CD8-positive, alpha-beta memory T cell (primary cell): ENCODE measurements at places on chromosomes 5 and 9. TPM values are rescaled to one million over a fixed set of nuclear protein-coding genes. Genes with fewer than 3 reads are reported as not detected.

Gene CATSPER3
- 0.29 TPM for total RNA-seq

Gene YTHDC2
- total RNA-seq: 28.3 TPM

Gene OGN
- total RNA-seq: not detected

DNA sequence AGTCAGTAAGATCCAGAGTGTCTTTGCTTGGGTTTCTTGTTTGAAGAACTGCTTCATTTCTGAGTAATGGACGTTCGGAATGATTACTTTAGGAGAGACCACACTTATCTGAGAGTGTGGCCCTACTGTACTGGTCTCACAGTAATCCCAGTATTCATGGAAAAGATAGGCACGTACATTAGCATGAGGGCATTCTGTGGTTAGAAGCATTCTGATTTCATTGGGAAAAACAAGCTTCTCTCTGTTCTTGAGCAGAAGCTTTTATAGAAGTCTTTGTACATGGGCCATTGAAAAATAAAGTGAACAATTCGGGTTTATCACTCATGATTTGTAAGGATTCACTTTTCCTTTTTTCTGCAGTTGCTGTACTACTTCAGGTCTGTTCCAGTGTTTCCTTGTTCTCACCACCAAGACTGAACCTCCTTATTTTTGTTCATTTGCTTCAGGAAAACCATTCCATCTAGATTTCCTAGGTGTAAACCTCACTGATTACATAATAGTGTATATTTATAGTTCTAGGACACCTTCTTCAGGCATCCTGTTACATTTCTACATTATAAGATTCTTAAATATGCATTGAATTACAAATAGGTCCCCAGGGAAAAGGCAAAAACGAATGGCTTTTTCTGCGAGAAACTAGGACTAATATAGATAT lies 10.1 kb downstream of the TGFBR1 start:
- H3K27ac ChIP-seq: no peak overlapping the region
- no peak for DNase-seq
- H3K4me1 ChIP-seq: peaks cover 90% of the 10 kb centered on the region
- no peaks in the 10 kb centered on the region for H3K36me3 ChIP-seq
- no peaks in the 10 kb centered on the region for H3K27me3 ChIP-seq

DNA sequence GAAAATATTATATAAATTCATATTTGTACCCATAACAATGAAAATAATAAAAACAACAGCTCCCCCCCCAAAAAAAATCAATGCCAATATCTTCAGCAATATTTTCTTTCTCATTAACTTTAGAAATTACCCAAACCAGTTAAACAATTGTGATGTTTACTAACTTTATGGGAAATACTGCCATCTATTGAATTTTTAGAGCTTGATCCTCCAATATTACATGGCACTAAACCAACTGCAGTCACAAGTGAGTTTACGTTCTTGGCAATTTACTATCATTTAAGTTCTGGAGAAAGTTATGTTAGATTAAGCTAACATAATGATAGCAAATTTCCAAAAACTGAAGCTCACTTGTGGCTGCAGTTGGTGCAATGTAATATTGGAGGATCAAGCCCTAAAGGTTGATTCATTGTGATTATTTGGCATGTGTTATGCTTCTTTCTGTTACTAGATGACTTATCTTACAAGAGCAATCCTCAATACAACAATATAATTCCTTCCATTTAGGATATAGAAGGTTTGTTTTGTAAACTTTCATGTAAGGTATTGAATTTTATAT lies 379.5 kb downstream of the CDH18 start:
- no peak for DNase-seq
- no peaks in the 10 kb centered on the region for H3K27me3 ChIP-seq
- no peaks in the 10 kb centered on the region for H3K4me1 ChIP-seq
- no peak overlapping the region for H3K27ac ChIP-seq

GRCh38 chr5:123528878-123529277 lies 16.9 kb downstream of the CSNK1G3 start:
- H3K27ac ChIP-seq: no peak overlapping the region
- no peaks in the 10 kb centered on the region for H3K4me1 ChIP-seq
- H3K36me3 ChIP-seq: no peaks in the 10 kb centered on the region
- DNase-seq: no peak

DNA sequence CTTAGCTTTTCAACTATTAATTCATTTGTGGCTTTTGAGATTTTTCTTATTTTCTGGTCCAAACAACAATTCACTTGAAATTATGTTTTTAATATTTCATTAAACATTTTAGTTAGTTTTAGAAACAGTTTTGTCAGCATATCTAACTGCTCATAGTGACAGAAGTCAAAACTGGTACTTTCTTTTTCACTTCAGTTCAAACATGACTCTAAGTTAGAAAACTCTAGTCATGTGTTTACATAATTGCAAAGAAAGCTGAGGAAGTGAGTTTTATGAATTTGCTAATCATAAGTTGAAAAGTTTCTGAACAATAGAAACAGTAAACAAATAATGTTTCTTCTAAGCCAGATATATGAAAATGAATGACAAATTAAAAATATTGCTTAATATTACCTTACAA lies 1931.0 kb downstream of the EFNA5 start:
- no peaks in the 10 kb centered on the region for H3K4me1 ChIP-seq
- no peaks in the 10 kb centered on the region for H3K27me3 ChIP-seq
- H3K27ac ChIP-seq: no peak overlapping the region
- H3K36me3 ChIP-seq: no peaks in the 10 kb centered on the region

DNA sequence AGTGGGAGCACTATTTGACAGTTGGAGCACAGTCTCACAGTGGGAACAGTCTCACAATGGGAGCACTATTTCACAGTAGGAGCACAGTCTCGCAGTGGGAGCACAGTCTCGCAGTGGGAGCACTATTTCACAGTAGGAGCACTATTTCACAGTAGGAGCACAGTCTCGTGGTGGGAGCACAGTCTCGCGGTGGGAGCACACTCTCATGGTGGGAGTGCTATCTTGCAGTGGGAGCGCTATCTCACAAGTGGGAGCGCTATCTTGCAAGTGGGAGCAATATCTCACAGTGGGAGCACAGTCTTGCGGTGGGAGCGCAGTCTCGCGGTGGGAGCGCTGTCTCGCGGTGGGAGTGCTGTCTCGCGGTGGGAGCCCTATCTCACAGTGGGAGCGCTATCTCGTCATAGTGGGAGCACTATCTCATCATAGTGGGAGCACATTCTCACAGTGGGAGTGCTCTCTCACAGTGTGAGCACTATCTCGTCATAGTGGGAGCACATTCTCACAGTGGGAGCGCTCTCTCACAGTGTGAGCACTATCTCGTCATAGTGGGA lies 56.1 kb downstream of the MED10 start:
- H3K36me3 ChIP-seq: no peaks in the 10 kb centered on the region
- no peak overlapping the region for H3K27ac ChIP-seq
- no peak overlapping the region for H3K4me3 ChIP-seq
- DNase-seq: no peak
- no peaks in the 10 kb centered on the region for H3K4me1 ChIP-seq

DNA sequence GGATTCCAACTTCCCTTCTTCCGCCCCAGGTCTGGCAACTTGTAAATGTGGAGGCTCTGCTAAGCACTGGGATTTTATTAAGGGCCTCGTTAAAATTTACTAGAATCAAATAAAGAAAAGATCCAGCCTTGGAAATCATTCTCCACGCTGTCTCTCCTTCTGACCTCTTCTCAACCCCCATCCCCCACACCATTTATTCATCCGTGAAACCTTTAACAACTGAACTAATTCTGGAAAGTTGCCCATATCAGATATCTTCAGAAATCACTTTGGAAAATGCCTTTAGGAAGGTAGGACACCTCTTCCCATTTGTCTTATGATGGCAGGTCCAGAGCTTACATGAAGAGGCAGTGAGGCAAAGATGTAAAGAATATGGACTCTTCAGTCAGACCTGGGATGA lies 288.5 kb downstream of the SLIT3 start:
- no peak overlapping the region for H3K27ac ChIP-seq
- no peak for DNase-seq
- no peaks in the 10 kb centered on the region for H3K36me3 ChIP-seq
- no peak overlapping the region for H3K4me3 ChIP-seq
- H3K27me3 ChIP-seq: peaks cover 3% of the 10 kb centered on the region

DNA sequence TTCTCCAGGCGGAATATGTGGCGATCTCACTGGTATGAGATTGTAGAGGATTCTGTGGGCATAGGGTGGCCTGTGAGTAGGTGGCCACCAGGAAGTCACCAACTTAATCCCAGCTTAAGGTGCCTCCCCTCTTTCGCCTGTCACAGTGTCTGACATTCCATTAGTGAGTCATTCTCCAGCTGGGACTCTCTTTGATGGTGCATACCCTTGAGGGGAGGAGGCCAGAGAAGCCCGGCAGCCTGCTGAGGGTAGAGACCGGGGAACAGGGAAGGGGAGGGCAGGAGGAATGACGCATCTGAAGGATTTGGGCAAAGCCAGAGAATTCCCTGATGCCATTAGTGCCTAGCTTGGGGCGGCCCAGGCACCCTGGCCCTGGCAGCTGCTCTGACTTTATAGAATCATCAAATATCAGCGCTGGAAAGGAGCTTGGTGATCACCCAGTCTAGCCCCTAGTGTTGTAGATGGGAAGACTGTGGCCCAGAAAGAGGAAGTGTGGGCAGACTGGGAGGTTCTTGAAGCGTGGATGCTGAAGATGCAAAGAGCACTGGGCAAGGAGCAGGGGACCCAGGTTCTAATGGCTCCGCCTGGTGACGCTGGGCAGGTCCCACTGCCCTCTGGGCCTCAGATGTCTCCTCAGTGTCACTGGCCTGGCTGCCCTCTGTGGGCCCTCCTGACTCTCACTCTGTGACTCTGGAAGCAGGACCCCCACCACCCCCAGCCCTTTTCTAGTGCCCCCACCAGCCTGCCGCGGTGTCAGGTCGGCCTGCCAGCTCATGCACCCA lies 41.4 kb downstream of the DAB2IP start:
- no peak overlapping the region for H3K4me3 ChIP-seq
- H3K36me3 ChIP-seq: no peaks in the 10 kb centered on the region
- peaks cover 8% of the 10 kb centered on the region for H3K27me3 ChIP-seq

DNA sequence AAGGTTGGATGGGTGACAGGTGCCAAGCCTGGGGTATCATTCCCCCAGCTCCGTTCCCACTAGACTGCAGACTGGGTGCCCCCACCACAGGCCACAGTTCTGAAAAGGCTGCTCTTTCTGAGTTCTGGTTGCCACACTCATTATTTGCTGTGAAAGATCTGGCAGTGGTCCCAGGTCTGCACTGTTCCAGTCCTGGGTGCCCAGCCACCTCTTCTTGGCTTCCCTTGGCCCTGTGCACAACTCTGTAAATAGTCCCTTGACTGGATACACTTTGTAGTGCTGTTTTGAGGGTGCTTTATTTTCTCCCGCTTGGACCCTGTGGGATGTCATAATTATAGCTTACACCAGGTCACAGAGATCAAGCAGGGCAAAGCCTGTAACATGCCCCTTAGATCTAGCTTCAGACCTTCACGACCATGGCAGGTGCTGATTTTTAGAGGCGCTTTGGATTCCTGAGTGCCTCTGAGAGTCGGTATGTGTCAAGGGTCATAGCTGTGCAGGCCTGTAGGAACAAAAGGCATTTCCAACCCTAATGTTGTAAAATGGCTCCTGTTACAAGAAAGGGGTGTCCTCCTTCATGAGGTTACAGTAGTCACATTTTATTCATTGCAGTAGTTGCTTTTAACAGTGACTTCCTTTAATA lies 344.9 kb downstream of the ICE1 start:
- H3K36me3 ChIP-seq: no peaks in the 10 kb centered on the region
- no peak overlapping the region for H3K4me3 ChIP-seq
- DNase-seq: no peak
- no peaks in the 10 kb centered on the region for H3K4me1 ChIP-seq
- no peaks in the 10 kb centered on the region for H3K27me3 ChIP-seq

DNA sequence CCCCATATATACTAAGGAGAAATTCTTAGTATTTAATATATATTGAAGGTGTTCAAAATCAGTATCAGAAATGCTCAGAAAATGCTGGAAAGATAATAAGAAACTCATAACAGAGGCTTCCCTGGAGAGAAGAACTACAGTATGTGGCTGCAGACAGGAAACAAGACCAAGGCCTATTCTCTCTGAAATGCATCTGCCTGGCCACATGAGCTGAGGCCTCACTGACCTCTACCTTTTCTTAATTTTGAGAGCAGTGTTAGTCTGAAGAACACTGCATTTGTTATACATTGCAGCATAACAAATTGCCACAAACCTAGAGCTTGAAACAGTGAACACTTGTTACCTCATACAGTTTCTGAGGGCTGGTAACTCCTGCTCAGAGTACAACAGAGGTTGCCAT lies 133.4 kb upstream of the SPEF2 start:
- no peak overlapping the region for H3K4me3 ChIP-seq
- no peak overlapping the region for H3K27ac ChIP-seq
- peaks cover 6% of the 10 kb centered on the region for H3K4me1 ChIP-seq
- DNase-seq: no peak
- H3K36me3 ChIP-seq: no peaks in the 10 kb centered on the region

- no peak overlapping the region for H3K27ac ChIP-seq
- no peaks in the 10 kb centered on the region for H3K36me3 ChIP-seq
- no peak for DNase-seq
- H3K27me3 ChIP-seq: no peaks in the 10 kb centered on the region
Measured at GRCh38 chr5:142280066-142281007, 44.5 kb downstream of the SPRY4 start.

DNA sequence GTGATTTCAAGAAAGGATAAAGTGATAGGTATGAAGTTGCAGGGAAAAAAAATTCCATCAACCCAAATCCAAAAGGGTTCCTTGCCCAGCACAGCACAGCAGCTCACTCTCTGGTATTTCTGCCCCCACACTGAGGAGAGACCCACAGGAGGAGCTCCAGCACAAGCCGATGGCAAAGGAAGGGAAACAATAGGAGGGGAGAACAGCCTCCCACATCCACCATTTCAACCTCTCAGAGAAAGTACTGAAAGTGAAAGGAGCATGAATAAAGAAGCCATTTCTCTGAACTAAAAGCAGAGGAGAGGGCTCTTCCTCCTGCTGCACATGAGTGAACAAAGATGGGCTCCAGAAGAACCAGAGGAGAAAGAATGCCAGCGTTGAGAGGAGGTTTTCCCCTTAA lies 54.9 kb upstream of the ZSWIM6 start:
- H3K27ac ChIP-seq: no peak overlapping the region
- peak overlapping the region; percentile 9 for H3K4me3 ChIP-seq
- H3K36me3 ChIP-seq: no peaks in the 10 kb centered on the region
- peaks cover 10% of the 10 kb centered on the region for H3K4me1 ChIP-seq

DNA sequence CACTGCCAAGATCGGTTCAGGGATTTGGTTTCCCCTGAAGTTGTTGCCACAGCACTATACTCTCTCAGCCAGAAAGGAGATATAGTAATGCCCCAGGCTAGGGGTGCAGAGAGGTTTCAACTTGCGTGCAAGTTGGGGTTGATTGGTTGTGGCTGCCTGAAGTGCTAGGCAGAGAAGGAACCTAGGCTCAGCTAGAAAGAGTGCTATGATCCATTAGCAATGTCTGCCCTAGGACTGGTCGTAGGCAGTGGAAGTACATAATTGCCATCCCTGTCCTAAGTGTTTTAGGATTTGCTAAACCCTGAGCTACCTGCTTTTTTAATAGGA lies 136.6 kb upstream of the SMIM23 start:
- H3K4me3 ChIP-seq: no peak overlapping the region
- DNase-seq: no peak
- H3K27ac ChIP-seq: no peak overlapping the region
- no peaks in the 10 kb centered on the region for H3K36me3 ChIP-seq
